ENCODE measurements at places on chromosomes 6 and 20. TPM values are rescaled to one million over a fixed set of nuclear protein-coding genes. Genes with fewer than 3 reads are reported as not detected.
A peak's percentile ranks its signal among the peaks of the same experiment; 100 is the strongest.

- no peak for DNase-seq
Measured at GRCh38 chr6:57252975-57253374, 30.9 kb upstream of the RAB23 start.

GRCh38 chr20:63570281-63571086, 3.6 kb downstream of the HELZ2 start:
- DNase-seq, result no peak

DNA sequence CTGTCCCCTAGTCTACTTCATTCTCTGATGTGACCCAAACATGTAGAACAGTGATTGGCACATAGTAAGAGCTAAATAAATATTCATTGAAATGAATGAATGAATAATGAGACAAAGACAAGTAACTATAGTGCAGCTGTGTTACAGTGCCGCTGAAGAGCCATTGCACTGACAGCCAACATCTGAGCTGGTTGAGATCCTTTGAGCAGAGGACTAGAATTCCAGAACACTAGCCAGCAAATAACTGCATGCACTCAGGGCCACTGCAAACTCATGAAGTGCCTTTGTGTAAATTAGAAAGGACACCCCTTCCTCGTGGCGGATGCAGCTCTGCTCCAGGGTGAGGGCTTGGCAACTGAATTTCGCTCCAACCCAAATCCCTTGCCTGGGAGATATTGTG, 230.3 kb upstream of the CDYL start:
- DNase-seq, result no peak

DNA sequence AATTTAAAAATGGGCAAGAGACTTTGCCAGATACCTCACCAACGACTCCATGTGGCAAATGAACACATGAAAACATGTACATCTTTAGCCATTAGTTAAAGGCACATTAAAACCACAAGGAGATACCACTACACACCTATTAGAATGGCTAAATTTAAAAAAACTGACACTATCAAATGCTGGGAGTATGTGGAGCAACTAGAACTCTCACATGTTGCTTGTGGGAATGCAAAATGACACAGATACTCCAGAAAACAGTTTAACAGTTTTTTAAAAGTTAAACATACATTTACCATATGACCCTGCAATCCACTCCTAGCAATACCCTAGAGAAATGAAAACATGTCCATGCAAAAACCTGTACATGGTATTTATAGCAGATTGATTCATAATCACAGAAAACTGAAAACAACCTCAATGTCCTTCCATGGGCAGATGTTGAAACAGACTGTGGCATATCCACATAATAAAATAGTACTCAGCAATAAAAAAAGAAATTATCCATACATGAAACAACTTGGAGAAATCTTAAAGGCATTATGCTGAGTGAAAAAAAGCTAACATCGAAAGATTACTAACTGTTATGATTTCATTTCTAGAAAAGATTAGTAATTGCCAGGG, 1.9 kb downstream of the RAB23 start:
- no peak for DNase-seq

The HECA gene
- 142 TPM for total RNA-seq

- peak; percentile 45 for DNase-seq
Measured at GRCh38 chr6:36599791-36600209, 5.6 kb downstream of the SRSF3 start.

DNA sequence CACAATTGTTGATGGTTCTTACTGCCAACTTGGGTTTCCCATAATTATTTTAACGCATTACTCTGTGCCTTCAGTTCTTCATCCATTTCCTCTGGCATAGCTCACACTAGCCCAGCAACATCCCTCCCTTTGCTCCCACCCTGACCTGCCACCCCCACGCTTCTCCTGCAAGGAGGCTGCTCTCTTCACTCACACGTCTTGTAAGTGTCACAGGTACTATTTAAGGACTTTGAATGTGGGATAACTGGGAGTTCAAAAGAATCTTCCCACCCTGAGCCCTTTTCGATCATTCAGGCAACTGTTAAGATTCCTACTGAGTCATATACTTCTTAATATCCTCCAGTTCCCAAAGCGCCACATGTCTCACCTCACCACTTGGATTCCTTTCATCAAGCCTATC, 95.4 kb downstream of the PXDC1 start:
- no peak for DNase-seq

- no peak for DNase-seq
Measured at GRCh38 chr6:2120912-2121311, 124.5 kb downstream of the GMDS start.

- DNase-seq, result no peak
Measured at GRCh38 chr6:20542927-20543602, 8.8 kb downstream of the CDKAL1 start.

- peak; percentile 22 for DNase-seq
Measured at GRCh38 chr6:155177363-155177961, 86.4 kb upstream of the CLDN20 start.

- no peak for DNase-seq
Measured at GRCh38 chr6:53731866-53732636, 62.8 kb upstream of the LRRC1 start.

DNA sequence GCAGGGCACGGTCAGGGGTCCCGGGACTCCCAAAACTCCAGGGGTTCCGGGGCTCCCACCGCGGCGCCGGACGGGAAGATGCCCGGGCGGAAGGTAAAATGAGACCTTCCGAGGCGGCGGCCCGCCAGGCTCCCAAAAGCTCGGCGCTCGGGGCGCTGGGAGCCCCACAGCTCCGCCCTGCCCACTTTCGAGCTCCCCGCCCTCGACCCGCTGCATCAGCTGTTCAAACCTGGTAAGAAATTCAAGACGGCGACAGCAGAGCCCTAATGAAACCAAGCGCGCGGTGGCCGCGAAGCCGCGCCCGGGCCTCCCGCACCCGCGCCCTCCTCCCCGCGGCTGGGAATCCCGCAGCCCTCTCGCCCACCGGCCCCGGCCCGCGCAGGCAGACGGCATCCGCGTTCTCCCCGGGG, 369 bp downstream of the SLC4A11 start:
- peak; percentile 31 for DNase-seq

DNA sequence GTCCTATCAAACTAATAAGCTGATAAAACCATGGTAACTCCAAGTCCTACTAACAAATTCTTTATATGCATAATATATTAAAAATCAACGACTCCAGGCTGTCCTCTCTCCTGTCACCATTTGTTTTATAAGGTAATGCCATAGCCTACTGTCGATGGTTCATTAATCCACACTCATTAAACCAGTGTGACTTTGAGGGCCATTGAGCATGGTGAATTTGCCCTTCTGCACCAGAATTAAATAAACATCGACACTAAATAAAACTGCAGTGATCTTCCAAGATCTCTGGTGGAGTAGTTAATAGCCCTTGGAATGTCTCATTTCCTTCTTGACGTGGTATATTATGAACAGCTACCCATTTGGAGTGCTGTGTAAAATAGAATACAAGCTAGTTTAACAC, 358.5 kb downstream of the CBLN4 start:
- no peak for DNase-seq

Data from naive thymus-derived CD4-positive, alpha-beta T cell (primary cell).